ENCODE measurements at places on chromosomes 7 and 10. TPM values are rescaled to one million over a fixed set of nuclear protein-coding genes. Genes with fewer than 3 reads are reported as not detected.

- no peak for DNase-seq
Measured at GRCh38 chr10:11629731-11630130, 18.3 kb upstream of the USP6NL start.

- DNase-seq: no peak
Measured at GRCh38 chr7:4857189-4857588, 4.6 kb downstream of the PAPOLB start.

GRCh38 chr10:60282771-60283353 is 106.8 kb downstream of the ANK3 start:
- peak; percentile 56 for DNase-seq

- no peak for DNase-seq
Measured at GRCh38 chr10:121240556-121240955, 357.7 kb downstream of the FGFR2 start.

DNA sequence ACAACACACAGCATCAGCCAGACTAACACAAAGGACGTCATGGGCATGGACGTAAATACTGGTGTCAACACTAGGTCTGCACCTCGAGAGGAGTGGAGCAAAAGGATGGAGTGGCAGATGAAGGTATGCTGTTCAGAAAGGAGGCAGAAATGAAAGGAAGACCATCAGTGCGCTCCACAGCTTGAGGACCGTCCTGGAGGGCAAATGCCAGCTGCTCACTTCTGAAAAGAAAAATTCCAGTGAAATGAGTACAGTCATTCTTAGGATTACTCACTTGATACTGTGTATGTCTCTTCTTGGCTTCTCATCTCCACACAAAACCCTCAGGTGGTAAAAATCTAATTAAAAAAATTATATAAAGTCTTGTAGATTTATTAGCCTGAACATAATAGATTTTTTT is 44.8 kb downstream of the EGFR start:
- peak; percentile 83 for DNase-seq

- DNase-seq: peak; percentile 90
Measured at GRCh38 chr10:128147669-128148068, 21.4 kb upstream of the MKI67 start.

- DNase-seq: no peak
Measured at GRCh38 chr7:106099539-106099938, 12.6 kb downstream of the SYPL1 start.

DNA sequence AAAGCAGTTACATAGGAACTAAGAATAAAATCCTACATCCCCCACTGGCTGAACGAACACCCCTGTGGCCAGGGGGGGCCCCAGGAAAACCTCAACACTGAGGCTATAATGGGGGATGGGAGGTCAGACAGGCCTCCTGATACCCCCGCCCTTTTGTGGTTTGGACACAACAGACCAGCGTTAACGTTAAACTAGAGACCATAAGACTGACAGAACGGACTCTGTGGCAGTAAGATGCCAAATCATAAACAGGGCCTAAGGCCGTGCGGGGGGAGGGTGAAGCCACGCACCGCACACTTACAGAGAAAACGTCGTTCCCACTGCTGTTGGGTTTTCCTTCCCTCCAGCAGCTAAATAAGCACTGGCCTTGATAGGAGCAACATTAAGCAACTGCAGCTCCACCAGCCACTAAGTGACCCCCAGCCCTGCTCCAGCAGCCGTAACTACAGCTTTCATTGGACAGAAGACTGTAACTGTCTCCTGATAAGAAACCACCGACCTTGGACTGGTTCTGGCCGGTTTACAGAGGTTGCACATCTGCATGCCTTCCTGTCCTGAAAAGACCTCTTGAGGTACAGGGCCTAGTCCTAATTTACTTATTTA is 3.4 kb upstream of the PPP2R2D start:
- DNase-seq: no peak

- DNase-seq: no peak
Measured at GRCh38 chr10:30705625-30706149, 76.1 kb upstream of the LYZL2 start.

DNA sequence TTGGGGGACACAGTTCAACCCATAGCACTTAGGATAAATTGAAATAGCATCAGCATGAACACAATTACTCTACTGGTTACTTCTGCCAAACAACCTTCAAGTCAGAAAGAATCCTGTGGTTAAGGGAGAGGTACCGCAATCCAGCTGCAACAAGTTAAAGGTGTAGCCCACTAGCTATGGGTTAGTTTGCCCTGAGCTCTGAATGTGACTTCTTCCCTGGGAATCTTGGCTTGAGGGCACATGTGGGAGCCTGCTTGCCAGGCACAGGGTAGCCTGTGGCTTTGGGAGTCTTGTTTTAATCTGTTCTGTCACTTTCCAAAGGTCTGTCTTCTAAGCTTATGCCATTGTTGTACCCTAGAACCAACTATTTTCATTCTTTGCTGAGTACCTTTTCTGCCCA is 8.9 kb upstream of the SGPL1 start:
- DNase-seq: no peak

DNA sequence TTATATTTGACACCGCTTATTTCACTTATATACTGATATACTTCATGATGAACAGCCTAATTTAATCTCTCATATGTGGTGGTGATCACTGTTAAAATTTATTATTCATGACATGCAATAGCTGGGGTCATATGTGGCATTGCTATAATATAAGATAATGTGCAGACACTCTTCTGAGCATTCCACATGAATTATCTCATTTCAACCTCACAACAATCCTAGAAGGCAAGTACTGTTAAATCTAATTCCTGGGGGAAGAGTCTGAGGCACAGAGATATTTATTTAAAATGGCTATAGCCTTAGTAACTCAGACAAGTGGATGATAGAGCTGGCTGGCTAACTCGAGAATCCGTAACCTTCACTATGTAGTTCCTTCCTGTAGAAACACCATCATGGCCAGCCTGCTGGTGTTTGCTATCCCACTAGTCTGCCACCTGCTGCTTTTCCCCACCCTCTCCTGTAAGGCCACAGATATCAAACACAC is 46.6 kb upstream of the A1CF start:
- peak; percentile 33 for DNase-seq

- peak; percentile 30 for DNase-seq
Measured at GRCh38 chr7:90625562-90625961, 29.4 kb downstream of the CDK14 start.

- DNase-seq: no peak
Measured at GRCh38 chr7:115754226-115754625, 276.3 kb downstream of the TFEC start.

GRCh38 chr10:49628599-49628998 is 14.8 kb downstream of the CHAT start:
- no peak for DNase-seq

GRCh38 chr10:97822261-97822687 is 27.4 kb upstream of the GOLGA7B start:
- no peak for DNase-seq

The ITIH2 gene
- total RNA-seq: not detected

The ANXA11 gene
- 116 TPM for total RNA-seq

The TMEM176B gene
- total RNA-seq: not detected

The CALHM2 gene
- total RNA-seq: 62.6 TPM

The ACSM6 gene
- not detected for total RNA-seq

The TRPV6 gene
- not detected for total RNA-seq

The NUTM2B gene
- not detected for total RNA-seq

The ING3 gene
- total RNA-seq: 10.1 TPM

The RPEL1 gene
- total RNA-seq: not detected

The SYT15B gene
- 1.9 TPM for total RNA-seq

The TUBB8 gene
- not detected for total RNA-seq

The GIMAP1 gene
- not detected for total RNA-seq

The UNCX gene
- total RNA-seq: not detected

Data from GM23248 (cell line).